ENCODE measurements at places on chromosomes 13 and 19.

GRCh38 chr19:918481-919198 is 1.5 kb downstream of the KISS1R start:
- no peak for DNase-seq

DNA sequence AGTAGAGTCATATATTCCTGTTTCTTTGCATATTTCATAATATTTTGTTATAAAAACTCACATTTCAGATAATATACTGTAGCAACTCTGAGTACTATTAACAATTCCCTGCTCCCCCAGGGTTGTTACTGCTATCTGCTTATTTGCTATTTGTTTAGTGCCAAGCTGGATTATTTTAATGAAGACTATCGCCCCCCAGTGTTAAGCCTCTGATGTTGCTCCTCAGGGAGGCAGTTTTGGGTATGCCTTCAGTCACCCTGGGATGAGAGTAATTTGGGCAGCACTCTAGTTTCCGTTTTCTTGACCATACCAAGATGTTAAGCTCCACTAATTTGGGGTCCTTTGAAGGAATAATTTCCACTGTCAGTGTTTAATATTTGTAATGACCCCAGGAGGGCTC is 46.0 kb downstream of the MICU2 start:
- no peak for DNase-seq

- no peak for DNase-seq
Observed at GRCh38 chr19:7007859-7008258, 13.4 kb downstream of the MBD3L2B start.

DNA sequence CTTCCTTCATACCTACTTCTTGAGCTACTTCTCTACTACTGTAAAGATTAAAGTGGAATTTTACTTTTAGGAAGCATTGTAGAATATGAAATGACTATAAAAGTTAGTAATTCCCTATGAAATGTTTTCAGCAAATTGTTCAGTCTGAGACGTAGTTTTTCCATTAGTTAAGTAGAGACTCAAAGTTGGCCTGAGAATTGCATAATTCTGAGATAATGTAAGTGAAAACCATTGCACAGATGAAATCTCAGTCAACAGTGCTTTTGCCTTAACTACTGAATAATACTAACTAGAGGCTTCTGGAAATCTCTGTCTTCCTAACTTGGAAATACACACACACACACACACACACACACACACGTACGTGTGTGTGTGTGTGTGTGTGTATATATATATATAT is 125.9 kb downstream of the FGF14 start:
- no peak for DNase-seq

DNA sequence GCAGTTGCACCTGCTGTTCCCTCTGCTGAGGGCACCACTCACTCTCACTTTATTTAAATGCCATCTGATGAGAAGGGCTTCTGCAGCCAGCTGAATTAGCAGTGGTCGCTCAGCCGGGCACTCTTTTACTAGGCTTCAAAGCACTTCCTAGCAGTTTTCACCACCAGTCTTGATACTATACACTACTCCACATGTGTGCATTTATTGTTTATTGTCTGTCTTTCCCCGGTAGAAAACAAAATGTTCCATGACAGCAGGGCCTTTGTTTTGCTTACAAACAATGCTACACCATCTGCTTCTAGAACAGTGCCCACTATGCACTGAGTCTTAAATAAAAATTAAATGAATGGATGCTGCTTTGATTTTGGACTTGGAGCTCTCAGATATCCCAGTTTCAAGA is 404.9 kb downstream of the FGF14 start:
- DNase-seq = no peak

DNA sequence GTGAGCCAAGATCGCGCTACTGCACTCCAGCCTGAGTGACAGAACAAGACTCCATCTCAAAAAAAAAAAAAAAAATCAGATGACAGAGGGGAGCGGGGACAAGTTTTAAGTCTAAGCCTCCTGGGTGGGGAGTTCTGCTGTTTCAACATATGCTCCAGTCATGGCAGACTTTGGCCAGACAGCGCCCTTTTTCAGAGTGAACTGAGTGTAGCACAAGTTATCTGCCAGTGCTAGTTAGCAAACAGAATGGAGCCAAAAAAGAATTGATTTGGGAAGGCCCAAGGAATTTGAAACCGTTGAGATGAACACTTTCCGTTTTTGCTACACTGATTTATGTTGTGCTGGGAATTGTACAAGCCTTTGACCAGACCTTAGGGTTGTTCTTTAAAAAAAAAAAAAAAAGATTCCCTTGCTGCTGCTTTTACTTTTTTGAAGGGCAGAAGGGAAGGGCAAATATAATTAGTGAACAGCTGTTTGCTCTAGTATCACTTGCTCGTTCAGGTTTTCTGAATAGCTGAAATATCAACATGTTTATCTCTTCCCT is 5.7 kb downstream of the ACTN4 start:
- DNase-seq = no peak

GRCh38 chr19:50178320-50178719 is 15.2 kb upstream of the IZUMO2 start:
- no peak for DNase-seq

GRCh38 chr19:42233106-42233505 is 9.3 kb downstream of the GSK3A start:
- no peak for DNase-seq

- DNase-seq = no peak
Observed at GRCh38 chr19:50233308-50233910, 30.0 kb downstream of the MYH14 start.

DNA sequence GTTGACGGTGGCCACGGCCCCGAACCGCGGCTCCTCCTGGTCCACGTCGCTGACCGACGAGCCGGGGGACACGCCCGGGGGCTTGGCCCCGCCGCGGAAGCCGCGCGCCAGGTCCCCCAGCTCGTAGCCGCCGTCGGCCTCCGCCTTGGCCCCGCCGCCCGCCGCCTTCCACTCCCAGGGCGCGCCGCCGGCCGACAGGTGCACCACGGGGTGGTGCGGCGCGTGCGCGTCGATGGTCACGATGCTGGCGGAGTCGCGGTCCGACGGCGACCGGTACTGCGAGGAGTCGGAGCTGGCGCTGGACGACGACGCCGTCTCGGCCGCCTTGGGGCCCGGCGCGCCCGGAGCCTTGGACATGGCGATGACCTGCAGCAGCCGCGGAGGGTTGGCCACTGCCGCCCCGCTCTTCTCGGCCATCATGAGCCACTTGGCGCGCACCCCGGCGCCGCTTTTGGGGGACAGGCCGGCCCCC is 9.0 kb downstream of the PLPPR3 start:
- no peak for DNase-seq

GRCh38 chr13:21850013-21851006 is 179.4 kb downstream of the FGF9 start:
- no peak for DNase-seq

DNA sequence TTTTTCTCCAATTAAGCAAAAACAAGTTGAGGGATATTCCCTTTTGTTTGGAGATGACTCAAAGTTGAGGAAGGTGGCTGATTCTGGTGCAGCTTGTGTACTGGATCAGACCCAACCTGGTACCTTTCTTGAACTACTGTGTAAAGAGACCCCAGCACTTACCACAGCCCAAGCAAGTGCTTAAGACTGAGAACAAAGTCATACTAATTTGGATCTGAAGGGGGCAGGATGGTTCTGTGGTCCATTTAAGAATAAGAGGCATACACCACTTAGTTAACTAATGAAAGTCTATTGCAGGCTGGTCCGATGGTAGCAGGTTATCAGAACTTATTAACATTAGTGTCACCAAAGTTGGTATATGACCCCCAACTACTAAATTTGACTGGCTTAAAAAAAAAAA is 6.3 kb downstream of the THSD1 start:
- DNase-seq = no peak

- DNase-seq = no peak
Observed at GRCh38 chr13:46160471-46161066, 21.4 kb downstream of the LCP1 start.

DNA sequence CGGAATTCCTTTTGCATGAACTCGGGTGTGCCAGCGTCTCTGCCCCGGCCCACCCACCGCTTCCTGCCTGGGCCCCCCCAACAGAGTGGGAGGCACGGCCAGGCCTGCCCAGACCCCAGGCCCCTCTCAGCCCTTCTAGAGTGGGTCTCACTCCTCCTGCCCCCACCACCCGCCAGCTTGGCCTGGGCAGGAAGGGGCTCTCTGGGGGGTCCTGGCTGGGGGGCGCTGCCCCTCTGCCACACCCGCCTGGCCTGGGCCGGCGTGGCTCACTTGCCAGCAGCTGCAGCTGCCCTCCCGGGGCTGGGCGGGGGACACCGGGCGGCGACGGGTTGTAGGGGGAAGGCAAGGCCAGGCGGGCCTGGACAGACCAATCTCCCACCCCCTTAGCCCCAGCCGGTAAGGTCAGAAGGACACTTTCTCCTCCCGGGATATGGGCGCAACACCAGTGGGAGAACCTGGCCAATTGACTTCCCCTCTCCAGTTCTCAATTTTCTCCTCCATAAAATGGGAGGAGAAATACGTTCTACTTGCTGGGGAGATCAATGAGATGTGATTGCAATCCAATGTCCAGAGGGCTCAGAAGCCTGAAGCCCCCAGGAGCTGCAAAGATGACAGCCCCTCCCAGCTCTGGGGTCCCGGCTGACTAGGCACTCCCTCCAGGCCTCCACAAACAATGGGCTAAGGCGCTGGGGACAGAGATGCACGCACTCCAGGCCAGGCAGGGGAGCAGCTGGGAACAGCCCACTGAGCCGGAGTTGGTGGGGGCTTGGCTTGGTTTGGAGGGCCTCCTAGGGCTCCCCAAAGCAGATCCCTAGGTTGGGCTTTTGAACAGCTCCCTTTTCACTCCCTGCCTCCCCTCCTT is 2.4 kb downstream of the CRLF1 start:
- no peak for DNase-seq

GRCh38 chr19:11321191-11322126 is 18.0 kb downstream of the RAB3D start:
- DNase-seq = no peak

DNA sequence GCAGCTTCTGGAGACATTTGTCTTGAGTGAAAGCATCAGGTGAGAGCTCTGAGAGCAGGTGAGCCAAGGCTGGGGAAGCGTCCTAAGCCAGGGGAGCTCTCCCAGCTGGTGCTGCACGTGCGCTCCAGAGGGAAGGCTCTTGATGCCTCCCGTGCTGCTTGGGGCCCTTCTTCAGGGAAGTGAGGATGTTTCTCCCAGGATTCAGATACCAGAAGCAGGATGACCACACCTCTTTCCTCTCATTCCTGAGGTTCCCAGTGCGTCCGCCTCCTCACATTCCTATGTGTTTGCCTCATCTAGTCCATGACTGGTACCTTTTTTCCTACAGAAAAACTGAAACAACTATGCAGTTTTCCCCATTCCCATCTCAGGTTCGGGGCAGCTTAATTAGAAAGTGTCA is 231.0 kb upstream of the IRS2 start:
- no peak for DNase-seq

DNA sequence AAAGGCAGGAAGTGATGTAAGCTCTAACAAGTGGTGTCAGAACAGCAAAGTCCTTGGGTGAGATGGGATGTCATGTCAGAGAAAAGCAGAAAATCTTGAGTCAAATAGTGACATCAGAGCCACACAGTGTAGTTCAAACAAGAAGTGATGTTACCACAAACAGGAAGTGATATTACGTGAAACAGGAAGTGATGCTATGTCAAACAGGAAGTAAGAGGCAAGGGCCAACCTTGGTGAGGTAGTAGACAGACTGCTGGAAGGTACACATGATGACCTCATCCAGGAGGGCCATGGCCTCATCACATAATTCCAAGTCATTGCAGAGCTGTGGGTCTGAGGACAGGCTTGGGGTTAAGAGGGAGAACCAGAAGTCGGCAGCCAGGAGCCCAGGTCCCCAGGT is 7.0 kb upstream of the MAMSTR start:
- DNase-seq = no peak
